ENCODE measurements at places on chromosomes 5 and 9.

DNA sequence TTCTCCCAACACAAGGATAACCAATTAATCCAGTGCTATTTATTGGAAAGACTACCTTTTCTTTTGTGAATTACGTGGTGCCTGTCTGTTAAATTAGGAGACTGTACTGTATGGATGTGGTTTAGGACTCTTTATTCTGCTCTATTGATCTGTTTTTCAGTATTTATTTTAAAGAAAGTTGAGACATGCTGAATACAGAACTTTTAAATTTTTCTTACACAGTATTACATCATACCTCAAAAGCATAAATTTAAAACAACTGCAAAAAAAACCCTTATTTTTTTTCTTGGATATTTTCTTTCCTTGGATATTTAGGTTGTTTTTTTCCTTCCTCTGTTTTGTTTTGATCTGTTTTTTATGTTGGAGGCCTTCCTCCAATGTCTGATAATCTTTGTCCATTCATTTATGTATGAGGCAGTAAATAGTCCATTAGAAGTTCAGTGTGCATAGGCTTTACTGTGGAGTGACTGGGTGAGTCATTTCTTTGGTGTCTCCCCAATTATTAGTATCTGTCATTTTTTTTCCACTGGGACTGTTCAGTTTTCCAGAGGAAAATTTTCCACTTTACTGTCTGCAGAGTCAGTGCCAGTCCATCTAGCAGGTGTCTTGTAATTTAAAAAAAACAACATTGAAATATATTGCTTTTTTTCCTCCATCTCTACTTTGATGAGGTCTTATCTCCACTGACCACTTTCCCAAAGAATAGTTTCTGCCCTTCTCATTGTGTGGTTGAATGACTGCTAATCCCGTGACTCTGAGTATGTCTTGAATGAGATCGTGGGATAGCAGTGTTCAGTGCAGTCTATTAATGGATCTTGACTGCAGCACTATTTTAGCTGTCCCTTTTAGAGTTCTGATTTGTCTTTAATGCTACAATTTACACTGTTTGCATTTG lies 15.2 kb downstream of the CYSTM1 start:
- DNase-seq = no peak

DNA sequence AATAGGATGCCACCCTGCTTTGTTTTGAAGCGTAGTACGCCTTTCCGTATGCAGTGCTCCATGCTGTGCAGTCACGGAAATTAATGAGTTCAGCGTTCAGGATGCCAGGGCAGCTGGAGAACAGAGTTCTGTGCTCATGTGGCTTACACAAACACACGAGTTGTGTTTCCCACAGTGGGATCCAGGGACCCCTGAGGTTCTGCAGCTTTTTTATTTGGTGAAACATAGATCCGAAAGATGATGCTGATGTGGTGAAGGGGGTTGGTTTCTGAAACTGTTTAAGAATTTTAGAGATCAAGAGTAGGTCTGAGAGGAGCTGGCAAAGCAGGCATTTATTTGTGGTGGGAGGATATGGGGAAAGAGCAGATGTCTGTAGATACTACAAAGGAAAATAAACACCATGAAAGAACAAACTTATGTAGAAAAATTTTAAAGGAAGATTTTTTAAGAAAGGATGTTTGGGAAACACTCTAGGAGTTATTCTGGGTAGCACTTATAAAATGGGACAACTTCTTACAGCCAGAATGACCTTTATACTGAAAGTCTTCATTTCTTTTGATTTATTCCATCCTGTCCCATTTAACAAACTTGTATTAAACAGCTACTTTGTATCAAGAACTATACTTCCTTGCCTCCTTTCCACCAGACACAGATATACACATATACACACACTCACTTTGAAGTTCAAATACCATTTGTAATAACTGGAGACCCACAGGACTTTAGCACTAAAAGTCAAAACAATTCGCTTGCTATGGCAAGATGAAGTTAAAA lies 52.7 kb downstream of the ITGA1 start:
- DNase-seq = peak; percentile 32

DNA sequence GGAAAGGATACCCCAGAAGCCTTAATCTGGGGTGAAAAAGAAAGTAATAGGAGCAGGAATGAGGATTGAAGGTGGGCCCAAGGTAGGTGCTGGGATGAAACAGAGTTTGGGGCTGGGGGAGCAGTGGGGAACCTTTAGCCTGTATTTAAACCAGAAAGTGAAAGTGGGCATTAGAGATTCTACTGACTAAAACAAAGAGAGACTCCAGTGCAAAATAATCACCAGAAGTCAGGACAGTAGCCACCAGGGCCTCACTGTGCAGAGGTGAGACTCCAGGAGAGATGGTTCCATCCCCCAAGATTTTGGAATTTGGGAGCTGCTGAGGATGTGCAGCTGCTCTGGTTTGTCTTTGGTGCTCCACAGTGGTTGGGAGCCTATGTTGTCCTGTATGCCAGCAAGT lies 13.1 kb downstream of the DNAJB5 start:
- no peak for DNase-seq

GRCh38 chr5:9782826-9783560 lies 152.8 kb upstream of the TAS2R1 start:
- DNase-seq = no peak

All from Ammon's horn (tissue), 1 donor.